ENCODE measurements at places on chromosomes 2 and 18.

DNA sequence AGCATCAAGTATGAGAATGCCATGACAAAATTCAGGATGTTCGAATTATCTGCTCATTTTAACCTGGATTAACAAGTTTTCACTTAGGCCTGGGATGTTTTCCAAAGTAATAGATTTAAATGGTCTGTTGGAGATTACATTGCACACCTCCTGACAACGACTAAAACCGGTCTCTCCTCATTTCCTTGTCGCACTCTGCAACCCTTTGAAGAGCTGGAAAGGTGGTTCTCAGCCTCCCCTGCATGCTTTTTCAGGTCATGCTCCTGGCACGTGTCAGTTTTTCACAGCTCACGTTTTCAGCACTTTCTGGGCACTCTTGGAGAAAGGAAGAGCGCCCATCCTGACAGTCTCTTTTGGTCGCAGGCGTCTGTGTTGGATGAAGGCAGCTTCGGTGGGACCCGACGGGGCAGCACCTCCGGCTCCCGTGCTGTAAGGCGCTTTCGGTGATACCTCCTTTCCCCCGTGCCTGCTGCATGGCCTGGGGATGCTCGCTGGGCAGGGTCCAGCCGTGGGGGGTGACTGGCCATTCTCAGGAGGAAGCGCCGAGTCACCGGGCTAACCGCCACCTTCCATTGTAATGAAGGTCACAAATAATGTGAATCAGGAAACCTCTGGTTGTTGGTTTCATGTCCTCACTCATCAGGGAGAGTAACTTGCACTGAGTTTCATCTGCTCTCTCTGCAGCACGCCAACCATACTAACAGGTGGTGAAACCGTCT is 63.5 kb upstream of the RBM44 start:
- no peak for DNase-seq

DNA sequence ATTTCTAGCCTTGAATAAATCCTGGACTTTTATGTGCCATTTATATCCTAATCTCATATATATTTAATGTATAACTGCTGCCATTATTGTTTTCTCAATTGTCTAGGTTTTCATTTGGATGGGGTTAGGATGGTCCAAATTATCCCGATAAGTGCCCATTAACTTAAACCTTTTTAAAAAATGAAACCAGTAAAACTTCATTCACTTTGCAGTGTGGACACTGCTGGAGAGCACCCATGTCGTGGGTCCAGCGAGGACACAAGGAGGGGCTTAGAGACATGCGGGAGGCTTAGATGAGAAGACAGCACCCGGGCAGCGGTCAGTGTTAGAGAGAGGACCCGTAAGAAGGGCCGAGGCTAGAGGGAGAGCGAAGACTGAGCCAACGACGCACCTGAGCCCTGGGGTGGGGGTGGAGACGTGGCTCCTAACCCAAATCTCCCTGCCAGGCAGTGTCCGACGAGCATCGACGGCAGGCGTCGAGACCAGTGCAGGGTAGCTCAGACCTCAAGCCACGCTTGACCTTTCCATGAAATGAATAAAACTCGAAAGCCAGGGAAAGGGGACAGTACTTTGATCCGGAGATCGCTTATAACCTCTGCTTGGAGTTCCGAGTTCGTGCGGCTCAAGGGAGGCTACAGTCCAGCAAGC is 9.0 kb upstream of the EN1 start:
- no peak for DNase-seq

- DNase-seq: no peak
Observed at GRCh38 chr2:106356291-106356690, 111.9 kb downstream of the RGPD3 start.

DNA sequence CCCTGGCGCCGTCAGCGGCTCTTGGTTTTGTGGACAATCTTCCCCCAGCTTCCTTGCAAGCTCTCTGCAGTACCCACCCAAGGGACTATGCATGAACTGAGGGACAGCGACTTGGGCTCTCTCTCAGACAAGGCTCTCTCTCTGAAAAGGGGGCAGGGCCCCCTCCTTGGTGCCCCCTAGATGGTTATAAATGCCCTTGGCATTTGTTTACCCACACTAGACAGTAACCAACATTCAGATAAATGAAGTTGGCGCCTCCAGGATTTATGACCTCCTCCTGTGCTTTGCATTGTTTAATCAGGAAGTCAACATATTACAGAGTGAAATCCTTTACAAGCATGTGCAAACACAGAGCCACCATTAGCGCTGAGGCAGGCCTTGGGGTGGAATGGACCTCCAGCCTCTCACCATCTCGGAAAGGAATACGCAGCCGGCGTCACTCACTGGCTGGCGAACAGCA is 547.4 kb upstream of the ID2 start:
- DNase-seq: no peak

DNA sequence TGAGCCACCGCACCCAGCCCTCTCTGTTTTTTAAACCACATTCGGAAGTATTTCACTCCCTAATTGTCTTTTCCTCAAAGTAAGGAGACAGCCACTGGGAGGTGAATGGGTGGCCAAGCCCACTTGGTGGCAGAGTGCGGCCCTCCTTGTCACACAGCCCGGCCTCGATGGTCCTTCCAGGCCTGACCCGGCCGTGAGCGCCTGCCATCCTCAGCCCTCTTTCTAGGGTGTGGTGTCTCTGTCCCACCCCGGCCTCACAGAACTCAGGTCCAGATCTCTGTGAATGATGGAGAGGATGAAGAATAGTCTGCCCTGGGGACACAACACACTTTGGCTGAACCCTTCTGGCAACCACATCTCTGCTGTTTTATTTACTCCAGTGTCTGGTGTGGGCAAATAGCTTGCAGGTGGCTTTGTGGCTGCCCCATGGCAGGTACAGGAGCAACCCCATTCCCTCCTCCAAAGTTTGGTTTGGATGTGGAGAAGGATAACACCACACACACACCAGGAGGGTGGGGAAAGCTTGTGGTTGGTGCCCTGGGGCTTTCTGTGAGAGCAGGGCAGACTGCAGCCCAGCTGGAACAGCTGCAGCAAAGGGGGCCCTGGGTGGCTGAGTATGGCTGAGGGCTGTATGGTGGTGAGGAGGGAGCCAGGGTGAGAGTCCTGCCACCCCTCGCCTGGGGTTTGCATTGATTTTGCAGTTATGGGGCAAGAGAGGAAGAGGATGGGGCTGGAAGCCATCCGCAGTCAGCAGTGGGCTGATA is 88.6 kb downstream of the FAM168B start:
- no peak for DNase-seq

DNA sequence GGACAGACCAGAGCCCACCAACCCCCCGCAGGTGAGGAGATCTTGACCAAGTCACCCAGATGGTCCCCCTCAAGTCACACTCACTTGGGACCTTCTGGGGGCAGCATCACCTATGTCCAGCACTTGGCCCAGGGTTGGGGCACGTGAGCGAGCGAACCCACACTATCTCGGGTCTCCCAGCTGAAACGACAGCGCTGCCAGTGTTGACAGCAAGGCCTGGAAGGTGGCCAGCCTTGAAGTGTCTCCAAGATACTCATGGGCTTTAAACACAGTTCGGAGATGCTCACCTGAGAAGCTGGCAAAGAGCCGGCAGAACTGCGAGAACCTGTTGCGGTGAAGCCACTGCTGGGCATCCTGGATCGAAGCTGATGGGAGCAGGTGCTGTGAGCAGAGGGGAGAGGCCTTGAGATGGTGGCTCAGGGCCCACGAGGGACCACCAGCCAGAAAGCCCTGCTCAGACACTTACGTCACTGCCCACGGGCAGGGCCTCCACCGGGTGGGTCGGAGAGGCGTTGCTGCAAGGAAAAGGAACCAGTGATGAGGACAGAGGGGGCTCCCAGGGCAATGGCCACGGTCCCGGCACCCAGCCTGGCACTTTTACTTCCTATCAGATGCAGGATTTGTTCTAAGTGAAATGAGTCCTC is 47.5 kb downstream of the TFCP2L1 start:
- no peak for DNase-seq

- no peak for DNase-seq
Observed at GRCh38 chr2:182444170-182444569, 17.3 kb upstream of the PDE1A start.

- no peak for DNase-seq
Observed at GRCh38 chr18:57767259-57768050, 35.7 kb downstream of the ATP8B1 start.

- no peak for DNase-seq
Observed at GRCh38 chr18:9835825-9836224, 49.9 kb upstream of the TXNDC2 start.

DNA sequence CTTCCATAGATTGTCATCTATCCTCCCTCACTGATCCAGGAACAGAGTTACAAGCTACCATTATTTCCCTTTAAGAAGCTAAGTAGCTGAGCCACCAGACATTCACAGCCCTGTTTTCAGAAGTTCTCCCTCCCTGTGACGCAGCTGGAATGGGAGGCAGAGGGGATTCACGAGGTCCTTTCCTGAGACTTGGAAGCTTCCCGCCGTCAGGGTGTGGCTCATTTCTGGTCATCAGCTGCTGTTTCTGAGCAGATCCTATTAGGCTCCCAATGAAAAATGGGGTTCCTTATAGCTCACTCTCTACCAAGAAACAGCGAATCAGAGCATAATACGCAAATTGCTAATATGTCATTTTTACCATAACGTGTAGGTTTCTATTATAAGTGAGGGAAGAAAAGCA is 559.3 kb upstream of the ID2 start:
- no peak for DNase-seq

DNA sequence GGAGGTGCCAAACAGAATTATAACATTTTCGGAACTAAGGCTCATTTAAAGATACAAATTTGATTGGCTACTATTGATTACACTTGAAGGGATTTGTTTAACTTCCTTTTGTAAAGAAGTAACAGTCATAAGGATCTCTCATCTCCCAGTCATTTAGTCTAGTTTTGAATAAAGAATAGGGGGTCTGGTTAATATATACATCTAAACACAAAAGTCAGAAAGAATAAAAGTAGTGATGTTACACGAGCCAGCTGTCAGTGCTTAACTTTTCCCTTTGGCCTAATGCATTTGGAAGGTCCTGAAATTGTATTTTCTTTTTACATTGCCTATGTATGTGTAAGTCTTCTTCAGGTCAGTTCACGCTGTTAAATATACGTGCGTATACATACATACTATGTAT is 8.1 kb downstream of the SEPTIN2 start:
- no peak for DNase-seq

- DNase-seq: no peak
Observed at GRCh38 chr2:120379916-120380893, 34.3 kb downstream of the INHBB start.

DNA sequence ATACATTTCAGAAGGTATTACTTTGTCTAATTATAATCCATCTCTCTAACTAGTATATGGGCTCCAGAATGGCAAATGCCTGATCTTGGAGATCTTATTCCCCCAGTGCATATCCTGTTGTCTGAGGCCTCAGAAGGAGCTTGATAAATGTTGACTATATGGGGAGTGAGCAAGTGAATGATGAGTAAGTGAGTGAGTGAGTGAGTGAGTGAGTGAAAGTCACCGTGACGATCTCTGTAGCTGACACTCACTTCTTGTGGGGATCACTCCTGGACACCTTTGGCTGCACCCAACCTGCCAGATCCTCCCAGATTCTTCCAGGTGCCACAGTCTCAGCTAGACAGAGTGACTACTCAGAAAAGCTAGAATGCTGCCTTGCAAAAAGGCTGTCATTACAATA is 2.8 kb downstream of the XDH start:
- no peak for DNase-seq

- DNase-seq: no peak
Observed at GRCh38 chr2:30665761-30666265, 141.4 kb downstream of the CAPN13 start.

DNA sequence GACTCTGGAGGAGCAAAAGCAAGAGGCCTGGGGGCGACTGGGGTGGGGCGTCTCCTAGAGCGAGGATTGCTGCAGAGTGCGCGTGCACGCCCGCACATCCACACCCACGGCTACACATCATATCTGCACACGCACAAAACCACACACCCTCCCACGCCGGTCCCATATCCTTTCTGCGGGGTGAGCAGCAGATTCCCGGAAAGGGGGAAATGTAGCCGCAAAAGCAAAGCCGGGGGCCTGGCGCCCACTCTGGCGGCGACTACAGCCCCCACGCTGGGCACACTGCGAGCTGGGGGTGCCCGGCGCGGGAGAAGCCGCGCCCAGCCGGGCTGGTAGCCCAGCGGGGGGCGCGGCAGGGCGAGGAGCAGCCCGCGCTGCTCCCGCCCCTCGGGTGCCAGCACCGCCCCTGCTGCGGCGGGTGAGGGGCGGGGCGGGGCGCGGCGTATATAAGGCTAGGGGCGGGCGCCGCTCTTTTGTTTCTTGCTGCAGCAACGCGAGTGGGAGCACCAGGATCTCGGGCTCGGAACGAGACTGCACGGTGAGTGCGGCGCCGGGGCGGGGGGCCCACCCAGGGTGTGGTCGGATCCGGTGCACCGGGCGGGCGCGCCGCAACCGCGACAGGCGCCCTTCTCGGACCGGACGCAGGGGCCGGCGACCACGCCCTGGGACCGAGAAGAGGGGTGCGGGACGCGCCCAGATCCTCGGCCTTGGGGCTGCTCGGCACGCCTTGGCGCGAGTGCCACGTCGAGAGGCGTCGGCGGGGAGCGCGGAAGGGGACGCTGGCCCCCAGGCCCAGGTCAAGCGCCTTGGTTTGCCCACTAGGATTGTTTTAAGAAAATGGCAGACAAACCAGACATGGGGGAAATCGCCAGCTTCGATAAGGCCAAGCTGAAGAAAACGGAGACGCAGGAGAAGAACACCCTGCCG is at the start of gene TMSB10:
Gene TMSB10 (plus strand): TSS at position 476 of the 927 bp plus-strand sequence.
- DNase-seq: peak; percentile 90

DNA sequence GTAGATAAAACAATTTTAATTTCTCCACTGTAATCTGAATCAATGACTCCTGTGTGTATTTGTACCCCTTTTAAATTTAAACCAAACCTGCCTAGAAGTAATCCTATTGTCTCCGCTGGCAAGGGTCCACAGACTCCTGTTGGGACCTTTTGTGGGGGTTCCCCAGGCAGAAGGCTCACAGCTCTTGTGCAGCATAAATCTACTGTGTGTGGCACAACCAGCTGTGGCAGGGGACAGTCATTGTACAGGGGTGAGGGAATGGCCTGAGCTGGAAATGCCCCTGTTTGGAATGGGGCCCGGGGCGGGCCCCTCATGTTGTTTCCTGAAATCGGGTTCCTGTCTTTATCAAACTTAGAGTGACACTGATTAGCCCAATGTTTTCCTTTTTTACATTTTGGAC is 318.2 kb upstream of the FAM98A start:
- no peak for DNase-seq

DNA sequence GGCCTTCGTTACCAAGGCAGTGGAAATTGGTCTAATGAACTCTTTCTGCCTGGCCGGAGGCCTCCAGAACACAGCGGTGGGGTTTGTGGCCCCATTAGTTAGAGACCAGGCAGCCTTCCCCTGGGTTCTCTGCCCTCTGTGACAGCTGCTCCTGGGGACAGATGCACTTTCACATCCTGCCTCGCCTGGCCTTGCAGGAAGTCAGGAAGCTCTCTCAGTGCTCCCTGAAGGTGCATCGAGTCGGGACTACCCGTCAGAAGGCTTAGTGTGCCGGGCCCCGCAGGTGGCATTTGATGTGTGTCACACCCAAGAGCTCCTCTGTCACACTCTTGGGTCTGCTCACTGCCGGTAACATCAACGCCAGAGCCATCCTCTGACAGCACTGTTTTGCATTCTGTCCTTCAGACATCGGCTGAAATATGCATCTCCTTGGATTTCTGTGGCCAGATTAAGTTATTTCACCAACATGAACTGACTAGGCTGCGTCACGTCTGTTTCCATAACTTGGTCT is 158.3 kb downstream of the LDLRAD4 start:
- DNase-seq: peak; percentile 65

Measured in activated naive CD8-positive, alpha-beta T cell treated with anti-CD3 and anti-CD28 coated beads, Interleukin-2, amount 50 U/mL, for 24 hours (primary cell).